ENCODE measurements at places on chromosomes 2 and 18. TPM values are rescaled to one million over a fixed set of nuclear protein-coding genes. Genes with fewer than 3 reads are reported as not detected.

ONECUT2 gene
- under 0.01 TPM for total RNA-seq

CACNB4 gene
- 1.2 TPM for total RNA-seq

ARHGEF4 gene
- not detected for total RNA-seq

VWC2L gene
- not detected for total RNA-seq

SMIM21 gene
- total RNA-seq = not detected

IL1RL2 gene
- total RNA-seq = 0.07 TPM

SPC25 gene
- total RNA-seq = 16.4 TPM

SNTG2 gene
- not detected for total RNA-seq

AGXT gene
- total RNA-seq = not detected

RAB11FIP5 gene
- total RNA-seq = 45.1 TPM

CMPK2 gene
- total RNA-seq = 1.1 TPM

SDC1 gene
- 1.6 TPM for total RNA-seq

INHBB gene
- 0.79 TPM for total RNA-seq

SPEG gene
- total RNA-seq = 0.80 TPM

ZNF804A gene
- under 0.01 TPM for total RNA-seq

SPAG16 gene
- 21.4 TPM for total RNA-seq

MSTN gene
- 0.07 TPM for total RNA-seq

FAM110C gene
- total RNA-seq = not detected

NXPH2 gene
- total RNA-seq = not detected

CABYR gene
- total RNA-seq = 5.5 TPM

TSPYL6 gene
- not detected for total RNA-seq

CKAP2L gene
- 21.8 TPM for total RNA-seq

TDRD15 gene
- total RNA-seq = under 0.01 TPM

IGFBP5 gene
- total RNA-seq = 0.40 TPM

MARCO gene
- total RNA-seq = not detected

C2orf69 gene
- 30.2 TPM for total RNA-seq

FHL2 gene
- 110 TPM for total RNA-seq

UGT1A10 gene
- total RNA-seq = not detected

EFHD1 gene
- total RNA-seq = not detected

GKN2 gene
- total RNA-seq = not detected

UGT1A4 gene
- not detected for total RNA-seq

SOCS6 gene
- 28.4 TPM for total RNA-seq

GULP1 gene
- 27.7 TPM for total RNA-seq

DNAJC5G gene
- not detected for total RNA-seq

SCG2 gene
- total RNA-seq = not detected

DOK1 gene
- 6.9 TPM for total RNA-seq

MOGAT1 gene
- total RNA-seq = not detected

DDX1 gene
- total RNA-seq = 166 TPM
